ENCODE measurements at places on chromosomes 12 and 14.

DNA sequence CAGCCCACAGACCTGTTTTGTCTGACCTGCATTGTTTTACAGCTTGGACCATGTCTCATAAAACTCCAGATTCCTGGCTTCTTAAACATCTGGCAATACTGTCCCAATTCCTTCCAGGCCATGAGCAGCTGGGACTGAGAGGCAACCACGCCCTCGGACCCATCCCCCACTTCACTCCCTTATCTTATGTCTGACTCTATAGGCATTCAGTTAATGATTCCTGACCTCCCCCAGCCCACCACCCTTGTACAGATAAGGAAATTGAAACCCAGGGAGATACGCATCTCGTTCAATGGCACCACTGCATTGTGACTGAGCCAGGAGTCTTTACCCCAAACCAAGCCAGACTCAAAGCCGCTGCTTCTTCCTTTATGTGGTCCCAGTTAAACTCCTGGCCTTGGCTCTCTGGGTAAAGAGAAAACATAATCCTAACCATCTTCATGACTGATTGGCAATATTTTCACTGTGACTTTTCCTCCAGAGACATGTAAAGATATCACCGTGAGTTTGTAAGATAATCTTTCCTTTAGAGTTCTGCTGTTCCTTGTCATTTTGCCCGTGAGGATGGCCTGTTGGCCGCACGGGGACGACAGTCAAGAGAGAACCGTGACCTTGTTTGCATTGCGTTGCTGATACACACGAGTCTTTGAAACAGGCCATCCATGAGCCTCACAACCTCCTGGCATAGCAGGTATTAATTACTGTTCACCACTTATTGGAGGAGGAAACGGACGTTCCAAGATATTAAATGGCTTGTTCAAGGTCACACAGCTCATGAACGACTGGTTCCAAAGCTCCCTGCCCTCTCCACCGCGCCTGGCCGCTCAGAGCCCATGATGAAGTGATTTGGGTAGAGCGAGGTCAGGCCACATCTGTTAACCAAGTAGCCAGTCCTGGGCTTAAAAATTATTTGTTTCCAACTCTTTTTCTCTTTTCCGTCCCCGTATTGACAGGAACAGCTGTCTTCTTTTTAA lies 39.4 kb downstream of the MAP1LC3B2 start:
- DNase-seq = no peak

GRCh38 chr12:4506430-4506829 lies 32.3 kb upstream of the RAD51AP1 start:
- no peak for DNase-seq

DNA sequence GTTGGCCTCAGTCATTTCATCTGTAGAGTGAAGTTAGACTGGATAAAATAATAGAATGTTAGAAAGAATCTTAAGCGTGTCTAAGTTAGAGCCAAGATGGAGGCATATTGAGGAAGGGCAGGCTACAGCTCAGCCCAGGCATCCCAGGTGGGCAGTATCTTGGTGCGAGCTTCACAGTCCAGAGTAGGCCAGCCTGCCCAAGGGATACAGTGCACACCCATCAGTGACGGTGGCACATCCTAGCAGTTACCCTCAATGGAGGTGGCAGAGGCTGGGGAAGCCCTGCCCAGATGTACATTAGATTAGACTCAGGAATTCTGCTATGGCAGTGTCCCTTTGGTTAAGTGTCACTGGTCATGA lies 21.5 kb downstream of the TULP3 start:
- DNase-seq = no peak

DNA sequence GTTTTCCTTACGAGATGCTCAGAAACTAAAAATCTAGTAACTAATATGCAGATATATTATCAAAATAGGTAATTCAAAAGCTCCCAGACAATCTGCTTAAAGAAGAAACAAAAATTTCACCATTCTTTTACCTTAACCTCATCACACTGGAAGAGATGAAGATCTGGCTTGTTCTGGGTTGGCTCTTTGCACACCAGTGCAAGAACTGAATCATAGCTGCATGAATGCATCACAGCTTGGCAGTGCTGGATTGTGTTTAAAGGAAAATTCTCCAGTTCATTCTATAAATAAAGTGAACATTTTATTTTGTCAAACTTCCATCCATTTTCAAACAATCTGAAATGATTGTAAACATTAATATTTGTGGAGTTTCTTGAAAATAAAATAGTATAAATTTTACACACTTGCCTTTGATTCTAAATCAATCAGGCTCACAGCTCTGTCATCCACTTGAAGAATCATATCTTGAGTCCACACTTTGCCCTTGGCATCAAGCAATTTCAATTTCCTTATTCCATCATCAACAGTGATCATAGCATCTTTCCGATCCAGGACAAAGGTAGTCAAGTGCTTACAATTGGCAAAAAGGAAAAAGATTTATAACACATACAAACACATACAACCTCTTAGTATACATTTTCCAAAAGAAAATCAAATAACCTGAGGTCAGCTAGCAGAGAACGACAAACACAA lies 119.8 kb downstream of the EPS8 start:
- no peak for DNase-seq

Data from amniotic stem cell (primary cell).